Neuronal stem cell (in vitro differentiated cells): ENCODE measurements at places on chromosomes 12 and 14.

DNA sequence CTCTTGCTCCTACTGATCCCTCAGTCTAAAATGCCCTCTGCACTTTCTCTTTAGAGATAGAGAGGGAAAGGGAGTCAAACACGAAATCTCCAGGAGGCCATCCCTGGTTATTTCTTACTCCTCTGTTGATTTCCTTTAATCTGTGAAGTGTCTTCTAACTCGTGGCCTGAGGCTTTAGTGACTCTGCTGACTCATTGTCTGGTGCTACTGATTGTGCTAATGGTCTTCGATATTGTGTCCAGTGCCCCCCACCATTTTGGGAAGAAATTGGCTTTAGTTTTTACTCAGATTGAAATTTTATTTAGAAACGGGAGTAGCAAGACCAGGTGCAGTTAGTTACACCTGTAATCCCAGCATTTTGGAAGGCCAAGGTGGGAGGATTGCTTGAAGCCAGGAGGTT lies 839 bp downstream of the CLEC9A start:
- no peak overlapping the region for H3K27ac ChIP-seq
- no peak overlapping the region for H3K4me3 ChIP-seq
- peaks cover 2% of the 10 kb centered on the region for H3K4me1 ChIP-seq
- no peak for DNase-seq

DNA sequence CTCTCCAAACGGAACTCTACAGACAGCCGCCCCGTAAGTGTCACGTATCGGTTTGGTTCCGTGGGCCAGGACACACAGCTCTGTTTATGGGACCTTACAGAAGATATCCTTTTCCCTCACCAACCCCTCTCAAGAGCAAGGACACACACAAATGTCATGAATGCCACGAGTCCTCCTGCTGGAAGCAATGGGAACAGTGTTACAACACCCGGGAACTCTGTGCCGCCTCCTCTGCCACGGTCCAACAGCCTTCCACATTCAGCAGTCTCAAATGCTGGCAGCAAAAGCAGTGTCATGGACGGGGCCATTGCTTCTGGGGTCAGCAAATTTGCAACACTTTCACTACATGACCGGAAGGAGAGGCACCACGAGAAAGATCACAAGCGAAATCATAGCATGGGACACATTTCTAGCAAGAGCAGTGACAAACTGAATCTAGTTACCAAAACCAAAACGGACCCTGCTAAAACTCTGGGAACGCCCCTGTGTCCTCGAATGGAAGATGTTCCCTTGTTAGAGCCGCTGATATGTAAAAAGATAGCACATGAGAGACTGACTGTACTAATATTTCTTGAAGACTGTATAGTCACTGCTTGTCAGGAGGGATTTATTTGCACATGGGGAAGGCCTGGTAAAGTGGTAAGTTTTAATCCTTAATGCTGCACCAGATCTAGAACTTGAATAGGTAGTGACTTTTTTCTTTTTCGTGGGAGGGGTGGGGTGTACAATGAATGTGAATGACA lies 69.7 kb downstream of the WDR20 start:
- peaks cover 20% of the 10 kb centered on the region for H3K36me3 ChIP-seq
- H3K4me1 ChIP-seq, result no peaks in the 10 kb centered on the region
- no peak for DNase-seq
- no peak overlapping the region for H3K4me3 ChIP-seq
- no peak overlapping the region for H3K27ac ChIP-seq

GRCh38 chr14:100664231-100664630 lies 62.5 kb upstream of the DLK1 start:
- no peak for DNase-seq
- H3K4me1 ChIP-seq, result peaks cover 17% of the 10 kb centered on the region
- no peaks in the 10 kb centered on the region for H3K36me3 ChIP-seq

DNA sequence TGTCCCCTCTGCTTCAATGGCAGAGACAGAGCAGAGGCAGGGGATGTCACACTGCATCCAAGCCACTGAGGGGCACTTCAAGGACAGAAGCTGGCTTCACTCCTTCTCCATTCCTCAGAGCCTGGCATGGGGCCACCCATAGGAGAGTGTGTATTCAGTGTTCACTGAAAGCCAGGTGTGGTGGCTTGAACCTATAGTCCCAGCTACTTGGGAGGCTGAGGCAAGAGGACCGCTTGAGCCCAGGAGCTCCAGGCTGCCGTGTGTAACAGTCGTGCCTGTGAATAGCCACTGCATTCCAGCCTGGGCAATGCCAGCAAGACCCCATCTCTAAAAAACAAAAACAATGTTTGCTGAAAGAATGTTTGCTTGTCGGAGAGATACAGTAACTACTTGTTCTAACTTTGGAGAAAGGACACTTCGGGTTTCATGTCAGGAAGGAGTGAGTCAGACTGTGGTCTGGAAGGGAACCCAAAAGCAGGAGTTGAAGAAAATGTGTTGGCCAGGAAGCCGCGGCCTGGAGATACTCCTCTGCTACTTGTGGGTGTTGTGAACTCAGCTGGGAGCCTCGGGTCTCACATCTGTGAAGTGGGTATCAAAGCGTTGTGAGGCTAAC lies 43.4 kb downstream of the ELK3 start:
- DNase-seq, result no peak
- no peaks in the 10 kb centered on the region for H3K27me3 ChIP-seq
- H3K36me3 ChIP-seq, result no peaks in the 10 kb centered on the region
- no peak overlapping the region for H3K4me3 ChIP-seq
- no peak overlapping the region for H3K27ac ChIP-seq

DNA sequence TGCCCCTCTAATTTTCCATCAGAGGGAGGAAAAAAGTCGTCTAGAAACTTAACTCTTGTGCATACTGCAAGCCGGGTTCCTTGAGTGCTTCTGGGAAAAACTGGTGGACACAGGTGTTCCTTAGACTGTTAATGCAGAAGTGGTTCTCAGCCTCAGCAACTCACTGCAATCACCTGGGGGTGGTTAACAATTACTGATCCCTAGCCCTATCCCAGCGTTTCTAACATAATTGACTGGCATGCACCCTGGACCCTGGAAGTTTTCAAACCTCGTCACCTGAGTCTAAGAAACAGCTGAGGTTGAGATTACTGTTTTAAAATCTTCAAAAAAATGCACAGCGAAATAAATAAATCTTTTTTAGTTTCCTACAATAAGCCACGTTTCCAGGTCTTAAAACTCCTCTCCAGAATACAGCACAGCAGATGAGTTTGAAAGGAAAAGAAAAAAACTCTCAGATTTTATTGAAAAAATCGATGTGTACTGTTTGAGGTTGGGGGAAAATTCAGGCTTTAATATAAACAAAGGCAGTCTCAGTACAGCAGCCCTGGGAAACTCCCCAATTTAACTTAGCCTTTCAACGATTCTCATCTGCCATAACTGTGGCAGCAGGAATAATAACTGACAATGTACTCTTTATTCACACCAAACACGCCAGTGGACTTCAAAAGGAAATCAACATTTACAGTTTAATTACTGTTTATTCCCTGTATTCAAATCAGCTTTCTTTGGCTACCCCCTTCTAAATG lies 45.4 kb downstream of the PHLDA1 start:
- no peaks in the 10 kb centered on the region for H3K27me3 ChIP-seq
- no peak overlapping the region for H3K4me3 ChIP-seq
- no peak overlapping the region for H3K27ac ChIP-seq
- no peaks in the 10 kb centered on the region for H3K4me1 ChIP-seq
- no peak for DNase-seq

GRCh38 chr14:24705840-24706239 lies 71.8 kb upstream of the GZMB start:
- no peaks in the 10 kb centered on the region for H3K27me3 ChIP-seq
- DNase-seq, result no peak
- H3K4me3 ChIP-seq, result no peak overlapping the region
- no peaks in the 10 kb centered on the region for H3K36me3 ChIP-seq
- H3K4me1 ChIP-seq, result no peaks in the 10 kb centered on the region

DNA sequence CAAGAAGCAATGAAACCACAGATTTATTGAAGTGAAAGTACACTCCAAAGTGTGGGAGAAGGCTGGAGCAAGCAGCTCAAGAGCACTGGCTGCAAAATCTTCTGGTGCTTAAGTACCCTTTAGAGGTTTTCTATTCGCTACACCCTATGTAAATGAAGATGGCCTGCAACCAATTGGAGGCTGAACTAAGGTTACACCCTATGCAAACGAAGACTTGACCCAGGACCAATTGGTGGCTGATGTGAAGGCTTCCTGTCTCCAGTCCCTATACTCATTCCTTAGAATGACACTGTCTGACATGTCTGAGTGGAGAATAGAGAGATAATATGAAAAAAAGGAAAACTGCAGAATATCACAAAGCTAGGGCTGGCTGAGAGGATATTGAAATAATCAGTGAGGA lies 57.2 kb downstream of the ALG10B start:
- no peaks in the 10 kb centered on the region for H3K4me1 ChIP-seq
- H3K27me3 ChIP-seq, result no peaks in the 10 kb centered on the region
- no peak for DNase-seq
- no peaks in the 10 kb centered on the region for H3K36me3 ChIP-seq
- no peak overlapping the region for H3K4me3 ChIP-seq

DNA sequence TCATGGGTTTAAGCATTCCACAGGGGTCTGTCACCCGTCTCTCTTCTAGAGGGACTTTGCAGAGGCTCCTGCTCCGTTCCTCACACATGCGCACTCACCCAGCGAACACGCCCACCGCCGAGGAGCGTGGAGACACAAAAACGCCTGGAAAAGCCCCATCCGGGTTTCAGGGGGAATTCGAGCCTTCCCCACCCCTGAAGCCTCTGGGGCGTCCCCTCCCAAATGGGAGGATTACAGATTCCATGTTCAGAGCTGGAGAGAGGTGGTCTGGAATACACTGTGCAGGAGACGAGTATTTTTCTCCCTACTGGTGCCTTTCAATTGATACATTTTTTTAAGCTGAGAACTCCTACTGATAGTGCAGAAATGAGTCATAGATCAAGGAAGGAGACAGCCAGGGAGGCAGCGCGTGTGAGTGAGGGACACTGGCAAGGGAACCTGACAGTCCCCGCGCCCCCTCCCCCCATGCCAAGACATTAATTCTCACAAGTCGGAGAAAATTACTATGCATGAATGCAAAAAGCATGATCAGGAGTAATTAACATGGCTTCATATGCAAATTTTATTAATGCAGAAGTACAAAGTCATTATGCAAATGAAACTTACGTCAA lies 36.9 kb downstream of the BCL11B start:
- no peaks in the 10 kb centered on the region for H3K27me3 ChIP-seq
- H3K36me3 ChIP-seq, result no peaks in the 10 kb centered on the region
- peaks cover 14% of the 10 kb centered on the region for H3K4me1 ChIP-seq
- H3K27ac ChIP-seq, result peak overlapping the region; percentile 42
- no peak overlapping the region for H3K4me3 ChIP-seq
- peak; percentile 57 for DNase-seq

DNA sequence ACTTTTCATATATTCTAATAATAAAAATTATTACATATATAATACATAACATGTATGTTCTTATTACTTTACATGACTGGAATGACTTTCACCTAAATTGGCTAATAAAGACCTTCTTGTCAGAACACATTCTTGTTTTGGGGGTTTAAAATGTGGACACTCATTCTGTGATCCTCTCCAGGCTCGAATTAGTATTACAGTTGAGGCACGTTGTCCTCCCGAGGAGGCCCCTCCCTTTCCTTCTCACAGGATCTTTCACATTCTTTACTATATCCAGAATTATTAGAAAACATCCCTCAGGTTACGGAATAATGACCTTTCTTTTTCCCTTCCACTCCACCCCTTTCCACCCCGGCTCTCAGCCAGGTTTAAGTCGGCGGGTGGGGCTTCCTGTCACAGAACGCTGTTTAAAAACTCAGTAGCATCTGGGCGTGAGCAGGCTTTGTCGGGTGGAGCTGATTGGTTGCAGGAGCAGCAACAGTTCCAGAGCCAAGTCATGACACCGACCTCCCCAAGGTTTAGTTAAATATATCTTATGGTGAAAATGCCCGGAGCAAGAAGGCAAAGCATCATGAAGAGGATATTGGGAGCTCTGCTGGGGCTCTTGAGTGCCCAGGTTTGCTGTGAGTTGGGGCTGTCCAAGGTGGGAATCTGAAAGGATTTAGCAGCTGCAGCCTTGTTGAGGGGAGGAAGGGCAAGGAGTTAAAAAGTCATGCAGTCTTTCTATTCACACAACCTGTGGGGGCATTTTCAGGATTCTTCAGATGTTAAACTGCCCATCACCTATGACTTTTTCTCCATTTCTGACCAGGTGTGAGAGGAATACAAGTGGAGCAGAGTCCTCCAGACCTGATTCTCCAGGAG lies 396.7 kb upstream of the OR4E1 start:
- no peaks in the 10 kb centered on the region for H3K36me3 ChIP-seq
- H3K4me1 ChIP-seq, result no peaks in the 10 kb centered on the region
- DNase-seq, result no peak

GRCh38 chr12:2338991-2339431 lies 286.2 kb downstream of the CACNA1C start:
- no peak overlapping the region for H3K4me3 ChIP-seq
- no peaks in the 10 kb centered on the region for H3K36me3 ChIP-seq
- H3K4me1 ChIP-seq, result peaks cover 11% of the 10 kb centered on the region
- no peak overlapping the region for H3K27ac ChIP-seq
- no peaks in the 10 kb centered on the region for H3K27me3 ChIP-seq

- H3K36me3 ChIP-seq, result no peaks in the 10 kb centered on the region
- no peaks in the 10 kb centered on the region for H3K4me1 ChIP-seq
- H3K27me3 ChIP-seq, result no peaks in the 10 kb centered on the region
These were observed 176.3 kb upstream of the ARID2 start for GRCh38 chr12:45553204-45553603.

GRCh38 chr12:6318440-6318879 lies 8.0 kb downstream of the PLEKHG6 start:
- H3K36me3 ChIP-seq, result no peaks in the 10 kb centered on the region
- no peak overlapping the region for H3K4me3 ChIP-seq
- H3K27me3 ChIP-seq, result no peaks in the 10 kb centered on the region
- peaks cover 17% of the 10 kb centered on the region for H3K4me1 ChIP-seq
- no peak overlapping the region for H3K27ac ChIP-seq
- no peak for DNase-seq

GRCh38 chr14:57573173-57573572 lies 79.5 kb upstream of the CCDC198 start:
- H3K36me3 ChIP-seq, result no peaks in the 10 kb centered on the region
- no peak for DNase-seq
- no peaks in the 10 kb centered on the region for H3K4me1 ChIP-seq
- H3K4me3 ChIP-seq, result no peak overlapping the region
- H3K27ac ChIP-seq, result no peak overlapping the region
- H3K27me3 ChIP-seq, result no peaks in the 10 kb centered on the region

GRCh38 chr12:58645946-58646345 lies 274.4 kb downstream of the LRIG3 start:
- no peaks in the 10 kb centered on the region for H3K27me3 ChIP-seq
- no peak overlapping the region for H3K27ac ChIP-seq
- H3K36me3 ChIP-seq, result no peaks in the 10 kb centered on the region
- H3K4me3 ChIP-seq, result no peak overlapping the region
- no peak for DNase-seq

GRCh38 chr12:91551242-91551641 lies 368.6 kb upstream of the DCN start:
- no peak overlapping the region for H3K27ac ChIP-seq
- no peak for DNase-seq
- no peak overlapping the region for H3K4me3 ChIP-seq

- no peak for DNase-seq
- no peaks in the 10 kb centered on the region for H3K4me1 ChIP-seq
- H3K4me3 ChIP-seq, result no peak overlapping the region
- peaks cover 27% of the 10 kb centered on the region for H3K36me3 ChIP-seq
These were observed 18.6 kb downstream of the LGMN start for GRCh38 chr14:92729634-92730358.

- H3K4me3 ChIP-seq, result no peak overlapping the region
- H3K27me3 ChIP-seq, result no peaks in the 10 kb centered on the region
- no peaks in the 10 kb centered on the region for H3K4me1 ChIP-seq
These were observed 19.0 kb downstream of the TMEM19 start for GRCh38 chr12:71704920-71705319.
